ENCODE measurements at places on chromosomes 1 and 21.

GRCh38 chr1:14598498-14599182, at the start of gene KAZN:
TSS of gene KAZN (plus strand) at chr1:14598685.
- DNase-seq: no peak

- DNase-seq: no peak
Measured at GRCh38 chr1:151579436-151580225, 32.2 kb upstream of the SNX27 start.

DNA sequence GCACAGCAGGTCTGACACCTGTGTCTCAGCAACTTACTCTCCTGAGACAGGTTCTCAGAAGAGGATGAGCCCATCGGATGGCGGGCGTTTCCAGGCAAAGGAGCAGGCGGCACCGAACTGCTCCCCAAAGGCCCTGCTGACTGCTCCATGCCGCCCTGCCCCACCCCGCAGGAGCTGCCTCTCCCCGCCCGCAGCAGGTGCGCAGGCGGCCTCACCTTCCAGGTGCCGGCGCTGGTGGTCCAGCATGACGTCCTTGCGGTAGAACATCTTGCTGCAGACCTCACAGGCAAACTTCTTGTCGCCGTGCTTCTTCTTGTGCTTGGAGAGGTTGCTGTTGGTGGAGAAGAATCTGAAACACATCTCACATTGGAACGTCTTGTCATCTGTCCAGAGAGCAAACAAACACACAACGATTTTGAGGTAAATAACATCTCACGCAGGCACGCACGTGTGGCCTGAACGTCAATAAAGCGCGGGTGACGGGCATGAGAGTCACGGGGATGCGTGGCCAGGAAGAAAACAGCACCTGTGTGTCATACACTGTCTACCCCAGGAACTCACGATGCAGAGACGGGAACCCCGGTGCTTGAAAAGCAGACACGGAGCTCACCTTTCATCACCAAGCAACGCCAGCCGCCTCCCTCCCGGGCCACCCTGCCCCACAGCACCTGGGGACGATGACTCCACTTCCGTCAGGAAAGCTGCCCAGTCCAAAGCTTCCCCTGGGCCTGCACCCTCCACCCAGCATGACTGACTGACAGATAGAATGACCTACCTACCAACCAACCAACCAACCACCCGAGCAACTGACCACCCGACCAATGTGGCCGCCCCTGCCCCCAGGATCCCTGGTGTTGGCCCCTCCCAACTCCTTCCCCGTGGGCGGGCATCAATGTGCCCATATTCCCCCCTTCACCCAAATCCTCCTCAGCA, 50.9 kb downstream of the PRDM15 start:
- DNase-seq: no peak

GRCh38 chr1:47523835-47524215, 86.0 kb downstream of the FOXD2 start:
- DNase-seq: no peak

DNA sequence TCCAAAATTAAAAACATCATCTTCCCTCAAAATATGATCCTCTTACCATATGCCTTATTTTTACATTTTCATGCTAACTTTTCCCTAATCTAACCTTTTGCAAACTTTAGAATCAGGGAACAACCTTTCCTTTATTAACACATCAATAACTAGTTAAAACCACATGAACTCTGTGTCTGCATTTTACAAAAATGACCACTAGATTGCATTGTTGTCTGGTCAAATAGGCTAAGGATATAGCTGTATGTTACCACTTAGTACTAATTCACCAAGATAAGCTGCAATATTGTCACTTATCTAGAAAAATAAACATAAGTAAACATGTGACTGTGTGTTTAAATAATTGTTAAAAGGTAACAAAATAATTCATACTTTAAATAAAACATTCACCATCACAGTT, 82.3 kb downstream of the DENND1B start:
- DNase-seq: peak; percentile 17

GRCh38 chr1:112743174-112744008, 28.3 kb upstream of the PPM1J start:
- DNase-seq: no peak

Data from AG09309 (cell line).